ENCODE measurements at places on chromosomes 3 and 15.

DNA sequence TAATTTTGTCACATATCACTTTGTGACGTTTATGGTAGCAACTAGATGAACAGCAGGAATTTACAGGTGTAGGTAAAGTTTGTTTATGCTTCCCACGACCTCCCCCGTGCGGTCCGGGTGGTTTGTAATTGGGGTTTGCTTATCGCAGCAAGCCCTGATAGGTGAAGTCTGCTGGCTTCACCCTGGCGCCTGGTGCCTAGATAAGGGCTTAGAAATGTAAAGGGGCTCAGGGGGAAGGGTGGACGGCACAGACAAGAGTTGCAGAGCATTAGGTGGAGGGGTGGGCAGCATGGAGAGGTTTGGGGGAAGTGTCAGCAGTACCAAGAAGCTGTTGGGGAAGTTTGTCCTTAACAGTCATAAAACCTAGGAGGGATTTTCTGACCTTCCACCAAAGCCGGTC lies 108.1 kb upstream of the RNF7 start:
- no peak for DNase-seq

DNA sequence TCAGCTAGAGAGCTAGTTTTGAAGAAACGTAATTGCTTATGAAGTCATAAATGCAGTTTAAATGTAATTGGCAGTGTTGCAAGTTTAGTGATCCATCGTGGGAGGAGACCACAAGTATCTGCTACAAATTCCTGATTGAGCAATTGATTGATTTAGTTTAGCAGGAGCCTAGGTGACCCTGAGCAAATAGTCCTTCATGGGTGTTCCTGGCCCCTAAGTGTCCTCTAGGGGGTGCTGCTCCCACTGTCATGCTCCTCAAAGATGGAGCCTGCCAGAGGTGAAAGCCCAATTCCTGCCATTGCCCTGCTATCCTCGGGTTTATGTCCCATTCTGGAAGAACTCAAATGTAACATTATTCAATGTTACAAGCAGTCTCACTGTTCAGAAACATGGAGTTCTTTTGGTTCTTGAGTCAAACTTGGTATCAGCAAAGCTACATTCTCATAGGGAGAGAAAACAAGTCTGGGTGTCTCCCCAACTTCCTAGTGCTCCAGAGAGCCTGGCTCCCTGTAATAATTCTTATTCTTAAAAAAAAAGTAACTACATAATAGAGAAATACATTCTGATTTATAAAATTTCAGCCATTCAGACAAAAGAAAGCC lies 29.8 kb upstream of the SENP5 start:
- DNase-seq = peak; percentile 55

DNA sequence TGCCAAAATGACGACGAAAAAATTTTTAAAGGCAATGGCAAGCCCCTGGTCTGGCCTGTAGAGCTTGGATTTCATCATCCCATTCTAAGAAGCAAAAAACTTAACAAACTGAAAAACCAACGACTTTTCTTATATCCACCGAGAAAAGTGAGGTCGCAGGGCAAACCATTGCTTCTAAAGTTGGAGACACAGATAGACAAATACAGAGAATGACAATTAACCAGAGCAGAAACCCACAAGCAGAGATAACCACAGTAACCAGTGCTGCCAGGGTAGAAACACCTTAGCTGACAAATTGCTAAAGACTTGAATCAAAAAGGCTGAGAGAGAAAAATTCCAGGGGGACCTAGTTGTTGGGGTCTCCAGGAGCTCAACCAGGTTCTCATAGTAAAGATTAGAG lies 386.5 kb upstream of the SGO1 start:
- no peak for DNase-seq

DNA sequence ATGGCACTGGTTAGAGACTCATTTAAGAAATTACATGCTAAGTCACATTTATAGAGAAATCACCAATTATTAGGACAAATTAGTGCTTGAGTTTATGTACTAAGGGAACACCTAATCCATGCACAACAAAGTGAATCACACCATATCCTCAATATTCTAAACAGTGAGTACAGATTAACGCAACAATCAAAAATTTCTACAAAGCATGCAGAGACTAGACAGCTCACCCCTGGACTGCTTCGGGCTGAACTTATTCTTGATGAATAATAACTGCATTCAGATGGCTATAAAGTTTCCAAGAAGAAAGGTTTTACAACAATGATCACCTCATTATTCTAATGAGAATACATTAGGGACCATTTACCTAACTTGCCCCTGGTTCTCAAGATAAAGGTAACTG lies 66.5 kb downstream of the LRRFIP2 start:
- no peak for DNase-seq

DNA sequence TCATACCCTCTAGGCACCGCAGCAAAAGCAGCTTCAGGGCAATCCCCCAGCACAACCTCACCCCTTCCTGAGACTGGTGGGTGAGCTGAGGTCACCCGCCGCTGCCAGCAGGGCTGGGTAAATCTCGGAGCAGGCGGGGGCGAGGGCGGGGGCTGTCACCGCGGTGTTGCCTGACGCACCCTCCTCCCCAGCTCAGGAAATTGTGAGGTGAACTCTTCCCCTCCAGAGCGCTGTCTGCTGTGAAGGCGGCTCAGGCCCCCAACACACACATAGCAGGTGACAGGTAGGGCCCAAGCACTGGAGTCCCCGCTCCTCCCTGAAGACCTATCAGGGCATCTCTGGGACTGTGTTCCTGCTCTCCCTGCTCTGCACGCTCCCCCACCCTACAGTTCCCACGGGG lies 30.2 kb upstream of the FURIN start:
- peak; percentile 82 for DNase-seq

DNA sequence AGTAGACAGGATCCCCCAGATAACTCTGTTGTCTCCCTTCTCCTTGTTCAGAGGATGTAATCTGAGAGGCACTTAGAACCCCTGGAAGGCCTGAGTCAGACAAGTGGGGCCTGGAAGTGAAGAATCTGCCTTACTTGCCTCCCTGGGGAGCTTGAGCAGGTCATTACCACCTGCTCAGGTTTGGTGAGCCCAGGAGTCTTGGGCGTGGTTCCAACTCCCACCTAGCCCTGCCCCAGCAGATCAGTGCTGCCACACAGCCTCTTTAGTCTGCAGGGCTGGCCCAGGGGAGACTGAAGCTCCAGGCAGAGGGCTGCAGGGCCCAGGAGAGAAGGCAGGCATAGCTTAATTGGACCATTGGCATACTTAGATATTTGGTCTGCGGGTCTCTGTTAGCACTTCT lies 230.0 kb downstream of the ERC2 start:
- no peak for DNase-seq

- DNase-seq = no peak
Observed at GRCh38 chr3:184643442-184643841, 68.4 kb downstream of the MAGEF1 start.

DNA sequence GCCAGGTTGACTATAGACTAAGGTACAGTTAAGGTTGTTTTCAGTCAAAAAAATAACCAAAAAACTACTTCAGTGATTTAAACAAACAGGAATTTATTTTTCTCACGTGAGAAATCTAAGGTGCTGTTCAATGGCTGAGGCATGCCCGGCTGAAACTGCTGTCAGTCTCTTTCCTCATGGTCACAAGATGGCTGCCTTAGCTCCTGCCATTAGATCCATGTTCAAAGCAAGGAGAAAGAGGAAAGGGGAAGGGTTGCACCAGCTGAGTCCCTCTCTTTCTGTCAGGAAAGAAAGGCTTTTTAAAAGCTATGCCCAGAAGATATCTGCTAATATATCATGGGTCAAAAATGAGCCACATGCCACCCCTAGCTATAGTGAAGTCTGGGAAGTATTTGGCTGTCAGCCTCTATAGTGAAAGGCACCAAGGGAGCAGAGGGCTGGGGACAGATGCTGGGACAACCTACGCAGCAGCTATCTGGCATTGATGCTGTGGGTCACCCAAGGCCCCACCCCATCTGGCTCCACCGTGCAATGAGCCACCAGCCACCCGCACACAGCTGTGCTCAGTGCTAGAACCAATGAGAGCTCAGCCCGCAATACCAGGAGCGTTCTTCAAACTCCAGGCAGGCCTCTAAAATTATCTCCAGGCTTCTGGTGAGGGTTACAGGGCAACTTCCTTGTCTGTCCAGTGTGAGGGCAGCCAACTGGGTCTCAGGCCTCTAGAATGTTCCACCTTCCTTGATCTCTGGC lies 64.7 kb upstream of the GATA2 start:
- DNase-seq = no peak

DNA sequence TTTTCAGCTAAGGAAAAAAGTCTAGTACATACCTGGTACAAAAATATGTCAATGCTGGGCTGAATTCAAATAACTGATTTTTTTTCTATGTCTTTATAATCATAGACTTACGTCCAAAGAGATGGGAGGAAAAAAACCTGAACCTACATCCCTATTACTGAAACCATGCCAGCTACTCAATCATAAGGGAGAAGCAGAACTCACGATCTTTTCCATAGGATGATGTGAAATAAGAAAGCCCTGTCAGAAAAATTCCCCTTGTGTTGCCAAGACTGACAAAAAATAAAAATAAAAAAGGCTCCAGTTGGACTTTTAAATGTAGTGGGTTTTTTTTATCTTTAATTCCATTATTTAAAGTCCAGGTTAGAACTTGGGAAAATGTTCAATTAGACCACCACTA lies 3.3 kb downstream of the MSL2 start:
- DNase-seq = no peak

DNA sequence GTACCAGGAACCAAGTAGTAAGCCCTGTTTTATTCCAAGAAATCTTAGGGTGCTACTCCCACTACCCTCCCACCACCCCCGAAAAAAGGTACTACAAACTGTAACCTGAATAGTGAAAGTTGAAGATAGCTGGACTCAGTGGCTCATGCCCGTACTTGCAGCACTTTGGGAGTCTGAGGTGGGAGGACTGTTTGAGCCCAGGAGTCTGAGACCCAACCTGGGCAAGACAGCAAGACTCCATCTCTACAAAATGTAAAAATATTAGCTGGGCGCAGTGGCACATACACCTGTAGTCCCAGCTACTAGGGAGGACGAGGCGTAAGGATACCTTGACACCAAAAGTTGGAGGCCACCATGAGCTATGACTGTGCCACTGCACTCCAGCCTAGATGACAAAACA lies 7.9 kb downstream of the RHOA start:
- no peak for DNase-seq

DNA sequence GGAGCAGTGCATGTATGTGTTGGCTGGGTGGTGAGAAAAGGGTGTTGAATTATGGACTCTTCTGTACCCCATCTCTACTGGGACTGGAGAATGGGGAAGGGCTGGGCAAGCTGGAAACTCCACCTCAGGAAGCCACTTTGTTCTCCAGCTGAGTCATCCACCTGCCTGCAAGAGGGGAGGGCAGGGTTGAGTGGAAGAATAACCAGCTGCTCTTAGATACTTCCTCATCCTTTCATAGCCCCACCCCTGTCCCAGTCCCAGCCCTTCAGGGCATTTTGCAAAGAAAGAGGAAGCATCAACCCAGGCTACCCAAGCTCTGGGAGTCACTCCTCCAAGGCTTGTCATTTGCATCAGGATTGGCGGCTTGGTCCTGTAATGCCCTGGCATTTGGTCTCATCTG lies 33.1 kb downstream of the RAB11A start:
- DNase-seq = no peak

DNA sequence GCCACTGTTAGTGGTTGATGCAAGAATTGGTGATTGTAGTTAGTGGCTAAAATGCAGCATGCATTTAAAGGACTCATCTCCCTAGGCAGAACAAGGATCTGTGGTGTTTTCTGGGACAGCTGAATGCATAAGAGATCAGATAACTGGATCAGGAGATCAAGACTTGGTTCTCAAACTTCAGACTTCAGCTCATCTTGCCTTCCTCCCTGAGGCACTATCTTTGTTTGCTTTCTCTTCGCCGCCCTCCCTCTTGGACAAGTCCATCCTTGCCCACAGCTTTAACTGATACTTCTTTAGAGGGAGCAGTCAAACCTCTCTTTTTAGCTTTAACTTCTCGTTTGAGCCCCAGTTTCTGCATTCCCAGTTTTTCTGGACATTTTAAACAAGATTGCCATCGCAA lies 195.4 kb upstream of the TPRG1 start:
- no peak for DNase-seq

DNA sequence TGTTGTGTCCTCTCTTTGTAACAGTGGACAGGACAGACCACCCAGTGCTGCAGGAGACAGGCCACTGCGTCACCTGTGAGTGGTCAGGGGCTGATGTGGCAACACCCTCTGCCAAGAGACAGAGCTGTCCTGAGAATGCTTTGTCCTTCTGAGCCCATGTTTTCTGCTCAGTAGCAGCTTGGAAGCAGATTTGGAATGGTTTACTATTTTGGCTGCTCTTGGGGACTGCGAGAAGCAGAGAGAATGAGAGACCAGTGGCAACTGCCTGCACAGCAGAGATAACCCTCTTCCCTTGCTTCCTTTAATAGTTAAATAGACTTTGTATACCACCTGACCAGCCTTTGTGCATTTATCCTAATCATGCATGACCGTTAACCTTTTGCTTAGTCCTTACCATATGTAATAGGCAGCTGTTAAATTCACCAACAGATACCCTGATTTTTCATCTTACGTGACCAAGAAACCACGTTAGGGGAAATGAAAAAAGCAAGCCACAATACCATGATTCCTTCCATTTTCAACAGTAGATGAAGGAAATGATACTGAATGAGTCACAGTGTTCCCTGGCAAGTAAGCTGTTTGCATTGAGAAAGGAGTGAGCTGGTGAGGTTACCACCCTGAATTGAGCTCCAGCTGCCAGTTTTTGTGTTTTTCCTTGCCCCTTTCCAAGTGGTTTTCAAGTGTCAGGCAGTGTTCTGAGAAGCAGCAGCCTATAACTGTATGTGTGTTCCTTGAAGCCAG lies 35.5 kb downstream of the B3GALNT1 start:
- DNase-seq = no peak

- no peak for DNase-seq
Observed at GRCh38 chr15:41169781-41170180, 53.7 kb upstream of the INO80 start.

DNA sequence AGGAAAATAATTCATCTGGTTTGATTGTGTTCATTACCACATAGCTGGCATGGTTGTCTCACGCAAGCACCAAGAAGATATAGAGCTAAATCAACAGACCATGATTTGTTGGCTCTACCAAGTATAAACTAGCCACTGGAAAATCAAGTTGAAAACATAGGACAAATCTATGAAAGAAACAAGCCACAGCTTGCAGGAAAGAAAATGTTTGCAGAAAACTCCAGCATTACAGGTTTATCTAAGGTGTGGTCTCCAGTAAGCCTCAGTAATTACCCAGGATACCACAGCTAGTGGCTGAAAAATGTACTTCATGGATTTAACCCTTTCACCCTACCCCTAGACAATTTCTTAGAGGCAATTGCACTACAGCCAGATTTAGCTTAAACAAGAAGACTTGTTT lies 340.6 kb downstream of the SOX2 start:
- DNase-seq = no peak

DNA sequence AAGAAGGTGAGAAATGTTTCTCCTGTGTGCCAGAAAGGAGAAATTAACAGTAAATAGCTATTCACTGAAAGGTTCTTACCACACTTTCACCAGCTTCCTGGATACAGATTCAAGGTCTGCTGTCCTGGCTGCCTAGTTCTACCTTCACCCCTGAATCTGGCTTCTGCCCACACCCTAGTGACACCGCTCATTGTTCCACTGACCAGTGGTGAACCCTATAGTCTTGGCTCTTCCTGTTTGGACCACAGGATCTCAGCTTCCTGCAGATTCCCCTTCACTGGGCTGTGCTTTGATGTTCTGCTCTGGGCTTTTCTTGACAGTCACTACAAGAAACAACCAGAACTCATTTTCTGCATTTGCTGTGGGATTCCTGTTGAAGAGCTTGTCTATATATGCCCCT lies 250.0 kb downstream of the XXYLT1 start:
- DNase-seq = no peak

Measured in stimulated activated CD8-positive, alpha-beta memory T cell treated with anti-CD3 and anti-CD28 coated beads, Interleukin-4, amount 100 ng/mL, for 1 hour (primary cell).